GM12864 (cell line): ENCODE measurements at places on chromosomes 7 and 10.

- no peak for DNase-seq
Measured at GRCh38 chr7:1853986-1854865, 184.1 kb downstream of the ELFN1 start.

DNA sequence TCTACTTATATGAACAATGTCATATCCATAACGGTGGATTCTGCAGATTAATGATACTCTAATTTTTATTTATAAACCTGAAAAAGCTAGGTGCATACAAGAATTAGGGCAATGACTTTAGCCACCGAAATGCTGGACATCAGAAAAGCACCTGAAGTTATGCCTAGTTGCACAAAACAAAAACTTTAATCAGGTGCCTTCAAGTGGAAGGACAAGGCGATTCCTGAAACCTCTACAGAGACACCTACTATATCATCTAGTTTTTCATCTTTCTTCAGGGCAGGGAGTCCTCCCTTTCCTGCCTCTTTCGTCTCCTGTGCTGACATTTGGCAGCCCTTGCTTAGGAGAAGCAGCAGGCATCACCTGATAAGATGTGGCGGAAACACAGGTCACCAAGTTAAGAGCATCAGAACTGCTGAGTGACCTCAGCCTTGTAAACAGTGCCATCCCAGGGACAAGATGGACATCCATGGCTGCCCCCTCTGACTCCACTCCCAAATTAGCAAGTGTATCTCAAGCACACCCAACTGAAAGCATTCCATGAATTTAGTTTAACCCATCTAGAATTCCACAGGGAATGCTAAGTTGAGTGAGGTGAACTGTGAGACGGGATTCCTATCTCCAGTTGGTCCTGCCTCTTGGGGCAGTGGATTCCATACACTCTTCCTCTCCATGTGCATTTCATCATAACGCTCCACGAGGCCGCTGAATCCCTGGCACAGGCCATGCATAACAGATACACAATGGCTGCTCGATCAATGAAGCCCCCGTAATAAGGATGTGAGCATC lies 5.8 kb downstream of the ITPRIP start:
- no peak for DNase-seq

DNA sequence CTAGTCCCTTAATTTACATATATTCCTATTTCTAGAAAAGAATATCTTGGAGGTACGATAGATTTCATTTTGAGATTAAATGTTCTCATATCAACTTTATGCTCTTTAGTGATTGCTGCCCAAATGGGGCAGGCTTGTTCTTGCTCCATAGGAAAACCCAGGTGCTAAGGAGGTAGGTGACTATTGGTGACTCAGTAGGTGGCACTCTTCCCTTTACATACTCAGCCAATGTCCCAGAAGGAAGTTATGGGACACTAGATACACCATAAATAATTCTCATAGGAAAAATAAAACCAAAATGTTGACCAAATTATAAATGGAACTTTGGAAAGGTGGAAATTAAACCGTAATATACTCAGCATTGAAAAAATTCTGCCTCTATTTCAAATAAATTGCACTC lies 4.0 kb downstream of the SKAP2 start:
- DNase-seq = no peak

GRCh38 chr7:137731436-137731835 lies 115.3 kb downstream of the DGKI start:
- no peak for DNase-seq

GRCh38 chr7:38310591-38311101 lies 37.2 kb upstream of the TARP start:
- DNase-seq = no peak

- DNase-seq = no peak
Measured at GRCh38 chr10:7657552-7657951, 9.2 kb downstream of the ITIH5 start.

DNA sequence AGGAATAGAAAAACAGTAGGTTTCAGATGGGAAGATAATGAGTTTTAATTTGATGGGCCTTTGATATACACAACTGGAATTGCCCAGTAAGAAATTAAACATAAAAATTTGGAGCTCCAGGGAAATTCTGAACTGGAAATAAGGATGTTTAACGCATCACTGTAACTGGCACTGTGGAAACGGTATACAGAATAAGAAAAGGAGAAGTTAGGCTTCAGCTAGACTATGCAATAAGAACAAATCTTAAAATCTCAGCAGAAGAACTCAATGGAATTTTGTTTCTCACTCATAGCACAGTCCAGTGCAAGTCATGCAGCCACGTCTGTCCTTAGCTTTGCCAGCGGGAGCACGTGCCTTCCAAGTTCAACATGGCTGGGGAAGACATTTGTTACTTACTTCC lies 52.9 kb upstream of the FGL2 start:
- DNase-seq = no peak

DNA sequence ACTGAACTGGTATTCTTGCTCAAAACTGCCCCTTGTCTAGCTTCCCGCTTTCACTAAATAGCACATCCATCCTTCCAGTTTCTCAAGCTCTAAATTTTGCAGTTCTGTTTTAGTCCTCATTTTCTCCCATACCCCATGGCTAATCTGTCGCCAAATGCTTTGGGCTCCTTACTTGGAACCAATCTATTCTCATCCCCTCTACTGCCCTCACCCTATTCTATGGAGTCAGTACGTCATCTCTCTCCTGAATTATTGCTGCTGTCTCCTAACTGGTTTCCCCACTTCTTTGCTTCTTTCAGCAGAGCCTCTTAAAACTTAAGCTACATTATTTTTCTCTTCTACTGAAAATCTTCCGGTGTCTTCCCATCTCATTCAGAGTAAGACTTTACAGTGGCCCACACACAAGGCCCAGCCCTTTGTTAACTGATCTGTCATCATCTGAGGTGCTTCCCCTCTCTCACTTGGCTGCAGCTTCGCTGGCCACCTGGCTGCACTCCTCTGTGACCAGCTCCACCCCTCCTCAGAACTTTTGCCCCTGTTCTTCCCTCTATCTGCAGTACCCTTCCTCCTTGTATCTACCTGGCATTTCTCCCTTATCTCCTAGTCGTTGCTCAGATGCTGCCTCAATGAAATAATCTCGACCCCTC lies 9.9 kb downstream of the STARD3NL start:
- no peak for DNase-seq

DNA sequence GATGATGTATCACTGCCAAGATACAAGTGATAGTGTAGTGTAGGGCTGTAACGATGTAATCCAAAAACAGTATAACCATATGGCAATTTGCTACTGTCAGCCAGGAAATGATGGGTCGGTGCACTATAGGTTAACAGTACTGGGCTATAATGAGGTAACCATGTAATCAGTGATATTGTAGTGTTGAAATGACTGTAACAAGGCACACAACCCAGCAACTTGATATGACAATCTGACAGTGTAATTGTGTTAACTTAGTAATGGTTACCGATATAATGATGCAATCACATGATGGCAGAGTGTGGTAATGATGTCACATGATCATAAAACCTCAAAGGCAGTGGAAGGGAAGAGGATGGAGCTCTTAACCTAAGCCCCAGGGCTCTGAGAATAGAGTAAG lies 73.8 kb upstream of the SLF2 start:
- DNase-seq = no peak
